ENCODE measurements at places on chromosomes 6 and 20. TPM values are rescaled to one million over a fixed set of nuclear protein-coding genes. Genes with fewer than 3 reads are reported as not detected.

DNA sequence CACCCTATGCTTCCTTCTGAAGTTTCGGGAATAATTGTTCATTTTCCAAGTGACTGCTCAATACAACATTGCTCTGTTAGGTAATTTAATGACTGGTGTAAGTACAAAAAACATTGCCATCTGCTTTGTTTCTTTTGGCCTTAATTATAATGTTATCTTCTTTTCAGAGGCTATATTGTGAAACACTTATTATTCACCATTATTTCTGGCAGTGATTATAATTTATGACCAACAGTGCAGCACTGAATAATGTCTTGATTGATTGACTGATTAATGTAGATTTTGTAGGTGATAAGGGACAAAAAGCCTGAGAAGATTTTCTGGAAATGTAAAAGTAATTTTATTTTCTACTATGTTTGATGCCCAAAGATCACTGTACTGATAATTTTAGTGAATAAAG lies 377.7 kb downstream of the PLCB1 start:
- no peaks in the 10 kb centered on the region for H3K27me3 ChIP-seq
- no peak overlapping the region for H3K4me3 ChIP-seq
- no peak overlapping the region for H3K27ac ChIP-seq
- no peak for DNase-seq
- H3K36me3 ChIP-seq, result no peaks in the 10 kb centered on the region

- no peaks in the 10 kb centered on the region for H3K27me3 ChIP-seq
- no peak overlapping the region for H3K27ac ChIP-seq
Measured at GRCh38 chr6:93176070-93176469, 243.3 kb downstream of the EPHA7 start.

- peaks cover 29% of the 10 kb centered on the region for H3K4me1 ChIP-seq
- H3K27ac ChIP-seq, result no peak overlapping the region
- no peak for DNase-seq
- H3K36me3 ChIP-seq, result no peaks in the 10 kb centered on the region
Measured at GRCh38 chr6:217048-217659, 75.1 kb upstream of the DUSP22 start.

GRCh38 chr6:113048741-113049140 lies 701.6 kb downstream of the RFPL4B start:
- no peaks in the 10 kb centered on the region for H3K36me3 ChIP-seq
- H3K27ac ChIP-seq, result no peak overlapping the region
- H3K27me3 ChIP-seq, result no peaks in the 10 kb centered on the region
- DNase-seq, result no peak

DNA sequence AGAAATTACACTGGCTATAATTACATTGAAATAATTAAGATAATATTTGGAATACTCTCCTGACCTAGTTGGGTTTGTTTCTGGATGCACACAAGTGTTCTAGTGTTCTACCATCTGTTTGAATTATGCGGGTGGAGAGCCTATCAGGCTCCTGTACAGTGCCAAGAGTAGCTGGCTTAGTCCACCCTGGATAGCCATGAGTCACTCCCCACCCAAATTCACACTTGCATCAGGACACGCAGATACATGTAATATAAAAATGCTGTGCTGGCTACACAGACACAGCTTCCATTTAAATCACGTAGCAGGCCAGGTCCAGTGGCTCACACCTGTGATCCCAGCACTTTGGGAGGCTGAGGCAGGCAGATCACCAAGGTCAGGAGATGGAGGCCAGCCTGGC lies 686.2 kb upstream of the SLC35B3 start:
- H3K36me3 ChIP-seq, result no peaks in the 10 kb centered on the region
- H3K4me1 ChIP-seq, result no peaks in the 10 kb centered on the region
- H3K27ac ChIP-seq, result no peak overlapping the region
- no peaks in the 10 kb centered on the region for H3K27me3 ChIP-seq

ANKRD66 gene
- not detected for polyA plus RNA-seq

MICAL1 gene
- polyA plus RNA-seq, result 14.6 TPM

DNA sequence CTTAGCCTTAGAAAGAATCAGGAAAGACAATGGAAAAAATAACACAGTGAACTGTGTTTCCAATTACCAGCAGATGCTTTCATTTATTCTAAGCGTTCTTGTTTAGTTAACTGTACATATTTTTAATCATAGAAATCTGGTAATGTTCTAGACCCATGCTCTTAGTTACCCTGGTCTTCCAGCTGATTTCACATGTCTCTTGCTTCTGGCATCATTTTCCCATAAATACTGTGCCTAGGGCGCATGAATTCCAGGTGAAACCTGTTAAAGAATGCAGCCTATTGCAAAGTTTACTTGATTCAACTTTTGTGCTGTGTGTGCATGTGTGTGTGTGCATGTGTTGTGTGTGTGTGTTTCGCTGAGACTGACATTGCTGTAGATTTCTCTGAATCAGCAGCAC lies 178.6 kb downstream of the PDE7B start:
- no peak overlapping the region for H3K27ac ChIP-seq
- no peaks in the 10 kb centered on the region for H3K27me3 ChIP-seq
- no peaks in the 10 kb centered on the region for H3K4me1 ChIP-seq

DNA sequence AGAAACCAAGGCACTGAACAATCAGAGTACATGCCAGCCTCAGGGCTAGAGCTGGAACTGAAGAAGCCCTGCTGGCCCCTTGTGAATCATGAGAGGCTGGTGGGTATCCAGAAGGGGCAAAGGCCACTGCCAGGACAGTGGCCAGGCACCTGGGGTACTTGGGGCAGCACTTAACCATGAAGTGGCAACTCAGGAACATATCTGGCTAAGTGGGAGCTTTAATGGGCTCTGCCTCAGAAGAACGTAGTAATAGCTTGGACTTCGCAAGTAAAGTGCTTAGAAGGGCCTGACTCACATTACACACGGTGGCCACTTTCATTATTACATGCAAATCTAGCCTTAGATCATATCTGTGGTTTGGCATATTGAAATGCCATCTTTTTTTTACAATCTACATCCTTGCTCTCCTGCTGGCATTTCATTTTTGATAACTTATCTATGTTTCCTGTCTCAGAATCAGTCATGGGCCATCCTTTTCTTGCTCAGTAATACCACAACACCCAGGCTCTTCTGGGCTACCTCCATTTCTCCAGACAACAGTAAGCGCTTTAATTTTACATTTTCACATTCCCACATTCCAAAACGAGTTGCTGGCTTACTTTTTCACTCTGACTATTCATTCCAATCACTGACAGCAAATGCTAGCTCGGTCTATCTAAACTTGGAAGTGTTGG lies 21.6 kb downstream of the NAPB start:
- H3K4me1 ChIP-seq, result peaks cover 9% of the 10 kb centered on the region
- no peak overlapping the region for H3K27ac ChIP-seq
- no peaks in the 10 kb centered on the region for H3K27me3 ChIP-seq
- no peak overlapping the region for H3K4me3 ChIP-seq

DNA sequence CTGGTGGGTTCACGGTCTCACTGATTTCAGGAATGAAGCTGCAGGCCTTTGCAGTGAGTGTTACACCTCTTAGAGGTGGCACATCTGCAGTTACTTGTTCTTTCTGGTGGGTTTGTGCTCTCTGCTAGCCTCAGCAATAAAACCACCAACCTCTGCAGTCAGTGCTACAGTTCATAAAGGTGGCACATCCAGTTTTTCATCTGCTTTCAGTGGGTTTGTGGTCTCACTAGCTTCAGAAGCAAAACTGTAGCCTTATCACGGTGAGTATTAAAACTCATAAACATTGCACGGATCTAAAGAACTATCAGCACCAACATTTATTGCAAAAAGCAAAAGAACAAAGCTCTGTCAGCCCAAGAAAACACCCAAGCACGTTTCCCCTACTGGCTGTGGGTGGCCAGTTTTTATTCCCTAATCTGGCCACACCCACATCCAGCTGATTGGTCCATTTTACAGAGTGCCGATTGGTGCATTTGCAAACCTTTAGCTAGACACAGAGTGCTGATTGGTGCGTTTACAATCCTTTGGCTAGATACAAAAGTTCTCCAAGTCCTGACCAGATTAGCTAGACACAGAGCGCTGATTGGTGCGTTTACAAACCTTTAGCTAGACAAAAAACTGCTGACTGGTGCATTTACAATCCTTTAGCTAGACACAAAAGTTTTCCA lies 3.4 kb upstream of the TMEM14C start:
- no peaks in the 10 kb centered on the region for H3K27me3 ChIP-seq
- H3K4me1 ChIP-seq, result peaks cover 27% of the 10 kb centered on the region
- H3K27ac ChIP-seq, result peak overlapping the region; percentile 74

PTGIS gene
- polyA plus RNA-seq, result not detected

DNA sequence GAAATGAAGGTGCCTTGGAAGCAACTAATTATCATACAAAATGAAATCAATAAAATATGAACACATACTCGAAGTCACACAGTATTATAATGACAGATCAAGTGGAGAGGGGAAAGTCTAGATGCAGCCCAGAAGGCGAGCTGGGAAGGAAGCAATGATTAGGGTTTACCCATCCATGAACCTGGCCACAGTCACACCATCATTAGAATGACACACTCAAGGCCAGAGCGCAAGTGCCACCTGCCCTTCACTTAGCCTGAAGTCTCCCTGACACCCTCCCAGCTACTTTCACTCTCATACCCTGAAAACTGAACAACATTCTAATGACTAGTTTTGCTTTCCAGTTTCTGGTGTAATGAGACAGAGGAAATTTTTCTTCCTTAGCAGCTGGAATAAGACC lies 302.8 kb upstream of the JARID2 start:
- no peaks in the 10 kb centered on the region for H3K4me1 ChIP-seq
- no peak overlapping the region for H3K27ac ChIP-seq
- no peaks in the 10 kb centered on the region for H3K36me3 ChIP-seq

DNA sequence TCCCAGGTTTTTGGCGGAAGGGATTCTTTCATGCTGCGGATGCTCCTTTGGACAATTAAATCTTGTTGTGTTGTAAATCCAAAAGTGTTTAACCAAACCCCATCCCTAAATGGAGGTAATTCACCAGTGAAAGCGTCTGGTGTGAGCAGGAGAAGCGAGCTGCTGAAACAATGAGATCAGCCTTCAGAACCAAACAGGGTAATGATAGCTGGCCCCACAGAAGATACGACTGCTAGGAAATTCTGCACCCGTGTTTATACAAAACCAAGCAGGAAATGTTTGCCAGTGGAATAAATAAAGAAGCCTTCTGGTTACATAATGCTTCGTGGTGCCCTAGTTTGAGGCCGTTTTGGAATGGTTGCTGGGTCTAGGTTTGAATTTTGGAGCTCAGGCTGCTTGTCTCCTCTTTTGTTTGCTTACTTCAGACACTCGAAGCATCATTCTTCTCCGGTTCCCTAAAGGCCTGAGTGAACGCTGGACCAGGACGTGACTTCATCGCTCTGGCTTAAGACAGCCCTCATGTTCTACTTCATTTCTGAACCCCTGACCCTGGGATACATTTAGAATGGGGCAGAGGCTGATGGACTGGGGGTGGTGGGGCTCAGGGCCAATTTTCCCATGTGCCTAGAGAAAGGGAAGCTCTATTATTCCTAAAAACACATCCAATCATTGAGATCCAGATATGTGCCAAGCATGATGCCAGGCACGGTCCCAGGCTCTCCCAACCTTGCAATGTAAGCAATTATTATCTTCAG lies 61.6 kb upstream of the JAG1 start:
- no peaks in the 10 kb centered on the region for H3K4me1 ChIP-seq
- no peak overlapping the region for H3K27ac ChIP-seq
- H3K27me3 ChIP-seq, result no peaks in the 10 kb centered on the region
- H3K4me3 ChIP-seq, result no peak overlapping the region

ELOVL2 gene
- not detected for polyA plus RNA-seq

KHDC1 gene
- polyA plus RNA-seq, result 4.5 TPM

GRCh38 chr20:33584976-33585375 lies 77.2 kb upstream of the C20orf144 start:
- H3K27me3 ChIP-seq, result no peaks in the 10 kb centered on the region
- H3K4me3 ChIP-seq, result no peak overlapping the region
- no peaks in the 10 kb centered on the region for H3K4me1 ChIP-seq
- no peak overlapping the region for H3K27ac ChIP-seq

DNA sequence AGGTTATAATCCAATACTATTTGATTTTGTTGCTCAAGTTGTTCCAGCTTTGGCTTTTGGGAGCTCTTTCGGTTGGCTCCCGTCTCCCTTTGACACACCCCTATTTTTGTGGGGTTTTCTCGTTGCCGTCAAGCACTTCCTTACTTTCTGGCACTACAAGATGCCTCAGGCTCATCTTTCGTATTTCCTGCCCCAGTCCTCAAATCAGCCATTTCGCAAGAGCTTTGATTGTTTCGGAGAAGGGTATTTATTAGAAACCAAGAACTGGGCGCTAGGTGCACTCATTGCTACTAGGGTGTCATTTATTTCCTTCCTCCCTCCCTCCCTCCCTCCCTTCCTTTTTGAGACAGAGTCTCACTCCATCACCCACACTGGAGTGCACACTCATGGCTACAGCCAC lies 13.3 kb upstream of the SOX12 start:
- no peaks in the 10 kb centered on the region for H3K27me3 ChIP-seq
- no peaks in the 10 kb centered on the region for H3K36me3 ChIP-seq
- no peak for DNase-seq
- H3K27ac ChIP-seq, result no peak overlapping the region

- H3K27me3 ChIP-seq, result no peaks in the 10 kb centered on the region
- H3K4me1 ChIP-seq, result no peaks in the 10 kb centered on the region
- no peak within 1 kb of the TSS for H3K4me3 ChIP-seq
Measured at GRCh38 chr6:22569281-22570184, at the start of gene HDGFL1. Gene HDGFL1, plus strand, starts transcription at chr6:22569566. Its CDS starts 10 bp downstream, at chr6:22569576.

DNA sequence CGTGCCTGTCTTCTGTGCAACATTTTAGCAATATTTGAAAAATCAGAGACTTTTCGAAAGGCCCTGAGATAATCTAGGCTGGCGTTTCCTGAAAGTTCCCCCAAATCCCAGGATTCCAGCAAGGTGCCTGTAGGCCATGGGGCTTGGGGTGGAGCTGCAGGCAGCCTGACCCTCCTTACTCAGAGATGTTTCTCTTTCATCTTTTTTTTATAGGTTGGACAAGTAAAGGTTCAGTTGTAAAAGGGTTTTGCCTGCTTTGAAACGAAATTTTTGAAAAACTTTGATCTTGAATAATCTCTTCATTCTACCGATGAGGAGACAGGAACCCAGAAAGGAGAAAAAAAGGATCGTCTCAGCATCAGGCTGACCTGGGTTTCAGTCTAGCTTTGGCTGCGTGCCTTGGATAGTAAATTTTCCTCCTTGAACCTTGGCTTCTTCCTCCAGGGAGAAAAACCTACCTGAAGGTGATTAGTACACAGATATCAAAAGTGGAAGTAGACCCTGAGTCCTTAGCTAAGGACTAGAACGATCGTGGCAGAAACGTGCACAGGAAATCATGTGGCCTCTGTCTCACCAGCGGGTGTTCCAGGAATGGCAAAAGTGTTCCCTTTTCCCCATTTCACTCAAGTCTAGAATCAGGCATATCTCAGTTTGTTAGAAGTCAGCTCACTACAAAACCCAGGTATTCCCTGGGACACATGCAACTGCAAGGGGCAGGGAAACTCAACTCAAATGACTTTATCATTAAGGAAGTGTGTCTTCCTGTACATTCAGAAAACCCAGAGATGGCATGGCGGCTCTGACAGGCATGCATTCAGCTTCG lies 128.2 kb upstream of the PTPN1 start:
- H3K27me3 ChIP-seq, result no peaks in the 10 kb centered on the region
- no peak overlapping the region for H3K27ac ChIP-seq
- H3K36me3 ChIP-seq, result no peaks in the 10 kb centered on the region
- peak overlapping the region; percentile 76 for H3K4me3 ChIP-seq
- no peak for DNase-seq

ACTL10 gene
- 8.7 TPM for polyA plus RNA-seq

Measured in CD4-positive, CD25-positive, alpha-beta regulatory T cell (primary cell).